ENCODE measurements at places on chromosomes 16 and 17. TPM values are rescaled to one million over a fixed set of nuclear protein-coding genes. Genes with fewer than 3 reads are reported as not detected.

HASPIN gene
- 24.6 TPM for total RNA-seq

EPX gene
- total RNA-seq, result not detected

DNA sequence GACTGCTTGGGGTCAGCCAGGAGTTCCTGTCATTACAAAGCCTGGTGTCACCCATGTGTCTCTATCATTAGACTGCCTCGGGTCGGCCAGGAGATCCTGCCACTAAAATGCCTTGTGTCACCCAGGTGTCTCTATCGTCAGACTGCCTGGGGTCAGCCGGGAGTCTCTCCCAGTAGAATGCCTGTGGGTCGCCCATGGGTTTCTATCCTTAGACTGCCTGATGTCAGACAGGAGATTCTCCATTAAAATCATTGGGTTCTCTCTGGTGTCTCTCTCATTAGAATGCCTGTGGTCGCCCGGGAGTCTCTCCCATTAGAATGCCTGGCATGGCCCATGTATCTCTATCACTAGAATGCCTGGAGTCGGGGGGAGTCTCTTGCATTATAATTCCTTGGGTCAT is 2231.0 kb downstream of the TP53TG3F start:
- H3K4me1 ChIP-seq, result no peaks in the 10 kb centered on the region
- no peaks in the 10 kb centered on the region for H3K27me3 ChIP-seq

DNA sequence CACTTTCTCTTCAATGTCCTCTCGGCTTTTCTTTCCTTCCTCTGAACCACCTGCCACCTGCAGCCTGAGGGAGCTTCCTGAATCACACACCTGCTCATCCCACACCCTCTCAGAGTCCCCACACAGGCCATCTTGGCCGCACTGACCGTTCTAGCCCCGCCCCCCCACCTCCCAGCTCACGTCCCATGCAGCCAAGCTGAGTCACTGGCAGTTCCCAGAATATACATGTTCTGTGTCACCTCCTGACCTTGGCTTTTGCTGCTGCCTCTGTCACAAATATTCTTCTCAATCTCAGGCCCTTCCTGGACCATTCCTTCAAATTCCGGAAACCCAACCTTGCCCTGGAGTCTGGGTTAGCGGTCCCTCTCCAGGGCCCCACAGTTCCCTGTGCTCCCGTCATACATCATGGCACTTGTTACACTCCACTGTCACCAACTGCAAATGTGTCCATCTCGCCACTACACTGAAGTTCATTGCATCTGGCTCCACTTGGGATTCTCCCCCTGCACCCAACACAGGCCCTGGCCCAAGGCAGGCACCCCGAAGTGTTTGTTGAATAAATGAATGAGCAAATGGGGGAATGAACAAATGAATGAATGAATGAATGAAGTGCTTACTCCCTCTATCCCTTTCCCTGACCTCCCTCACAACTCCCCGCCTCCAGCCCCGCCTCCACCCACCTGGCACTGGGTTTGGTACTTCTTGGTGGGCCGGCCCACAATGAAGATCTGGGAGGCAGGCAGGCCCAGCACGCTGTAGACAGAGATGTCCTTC is 12.8 kb downstream of the PIMREG start:
- no peaks in the 10 kb centered on the region for H3K27me3 ChIP-seq
- no peak overlapping the region for H3K27ac ChIP-seq
- H3K4me3 ChIP-seq, result no peak overlapping the region
- no peaks in the 10 kb centered on the region for H3K36me3 ChIP-seq
- no peak for DNase-seq

GRCh38 chr17:57858838-57859237 is 9.0 kb upstream of the MRPS23 start:
- H3K4me1 ChIP-seq, result peaks cover 9% of the 10 kb centered on the region
- H3K27me3 ChIP-seq, result peaks cover 34% of the 10 kb centered on the region
- H3K27ac ChIP-seq, result no peak overlapping the region
- H3K36me3 ChIP-seq, result no peaks in the 10 kb centered on the region

GRCh38 chr16:16167927-16168326 is 55.4 kb downstream of the ABCC6 start:
- H3K4me1 ChIP-seq, result no peaks in the 10 kb centered on the region
- DNase-seq, result no peak
- H3K27me3 ChIP-seq, result no peaks in the 10 kb centered on the region
- no peak overlapping the region for H3K4me3 ChIP-seq
- H3K27ac ChIP-seq, result no peak overlapping the region

- H3K36me3 ChIP-seq, result peaks cover 22% of the 10 kb centered on the region
- DNase-seq, result peak; percentile 54
- H3K27me3 ChIP-seq, result no peaks in the 10 kb centered on the region
- H3K4me3 ChIP-seq, result no peak overlapping the region
- peaks cover 90% of the 10 kb centered on the region for H3K4me1 ChIP-seq
These were observed 143.9 kb downstream of the CCDC182 start for GRCh38 chr17:57601143-57601735.
